Fibroblast of the conjunctiva (primary cell): ENCODE measurements at places on chromosomes 6 and 20.

- peak; percentile 40 for DNase-seq
Measured at GRCh38 chr6:797479-798077, 104.6 kb upstream of the EXOC2 start.

- DNase-seq, result no peak
Measured at GRCh38 chr6:158825951-158826306, 6.8 kb upstream of the EZR start.

- DNase-seq, result no peak
Measured at GRCh38 chr20:35619196-35620095, 3.8 kb downstream of the SPAG4 start.

DNA sequence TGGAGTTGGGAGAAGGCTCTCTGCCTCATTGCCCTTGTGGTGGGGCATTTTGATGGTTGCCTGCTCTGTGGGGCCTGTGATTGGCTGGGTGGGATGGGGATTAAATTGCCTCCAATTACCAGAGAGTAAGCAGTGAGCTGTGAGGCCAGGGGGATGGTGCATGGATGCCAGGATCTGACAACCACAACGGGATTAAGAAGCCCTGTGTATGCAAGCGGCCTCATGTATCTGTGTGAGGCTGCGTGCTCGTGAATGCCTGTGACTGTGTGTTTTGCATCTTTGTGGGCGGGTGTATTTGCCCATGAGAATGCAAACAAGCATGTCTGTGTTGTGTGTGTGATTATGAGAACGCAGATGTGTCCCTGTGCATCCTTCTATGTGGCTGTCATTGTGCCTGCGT is 46.1 kb downstream of the CD40 start:
- no peak for DNase-seq

GRCh38 chr6:29834564-29835436 is 7.2 kb downstream of the HLA-G start:
- no peak for DNase-seq

- no peak for DNase-seq
Measured at GRCh38 chr6:34152806-34153520, 7.1 kb upstream of the GRM4 start.

DNA sequence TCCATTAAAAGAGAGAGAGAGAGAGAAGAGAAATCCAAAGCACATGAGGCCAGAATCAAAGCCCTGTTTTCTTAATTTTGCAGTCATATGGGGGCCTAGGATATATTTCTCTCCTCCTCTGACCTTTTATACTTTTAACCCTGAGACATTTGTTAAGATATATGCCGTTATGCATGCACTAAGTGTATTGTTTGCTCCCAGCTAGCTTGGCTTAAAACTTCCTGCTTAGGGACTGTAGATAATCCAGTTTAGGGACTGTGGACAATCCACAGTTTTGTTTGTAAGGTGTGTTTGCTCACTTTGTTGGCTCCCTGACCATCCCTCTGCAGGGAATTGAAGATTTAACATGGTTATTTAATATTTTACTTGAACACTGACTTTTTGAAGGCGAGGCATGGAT is 166.3 kb upstream of the TSHZ2 start:
- DNase-seq, result no peak

- no peak for DNase-seq
Measured at GRCh38 chr6:154754152-154754551, 20.9 kb downstream of the SCAF8 start.

DNA sequence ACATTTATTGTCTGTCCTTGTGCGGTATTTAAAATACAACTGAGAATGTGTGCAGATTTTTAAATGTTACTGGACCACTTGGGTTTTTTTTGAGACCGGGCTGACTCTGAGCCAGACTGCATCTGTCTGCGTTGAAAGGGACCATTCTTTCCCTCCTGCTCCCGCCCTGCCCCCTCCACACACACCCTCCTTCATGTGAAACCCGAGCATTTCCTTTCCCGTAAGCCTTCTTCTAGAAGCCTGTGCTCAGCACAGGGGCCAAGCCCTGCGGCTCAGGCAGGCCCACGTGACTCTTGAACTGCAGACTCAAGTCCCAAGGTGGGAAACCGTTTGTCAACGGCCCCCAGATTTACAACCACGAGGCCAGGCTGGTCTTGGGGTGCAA is 82.7 kb upstream of the FOXC1 start:
- peak; percentile 44 for DNase-seq

DNA sequence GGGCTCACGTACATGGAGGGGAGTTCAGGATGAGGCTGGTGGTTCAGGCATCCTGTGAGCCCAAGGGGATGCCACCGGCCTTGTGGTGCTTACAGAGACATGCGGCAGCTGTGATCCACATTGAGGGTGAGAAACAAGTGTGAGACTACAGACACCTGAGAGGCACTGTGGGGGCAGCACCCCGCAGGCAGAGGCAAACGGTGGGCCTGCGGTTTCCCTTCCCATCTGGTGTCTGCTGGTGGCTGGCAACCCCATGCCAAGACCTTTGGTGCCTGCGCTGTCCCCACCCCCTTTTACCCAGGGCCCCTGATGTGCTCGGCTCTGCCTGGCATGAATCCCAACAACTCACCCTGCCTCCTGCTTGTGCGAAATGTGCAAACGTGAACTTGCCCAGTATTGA is 42.0 kb downstream of the ERMARD start:
- DNase-seq, result no peak

DNA sequence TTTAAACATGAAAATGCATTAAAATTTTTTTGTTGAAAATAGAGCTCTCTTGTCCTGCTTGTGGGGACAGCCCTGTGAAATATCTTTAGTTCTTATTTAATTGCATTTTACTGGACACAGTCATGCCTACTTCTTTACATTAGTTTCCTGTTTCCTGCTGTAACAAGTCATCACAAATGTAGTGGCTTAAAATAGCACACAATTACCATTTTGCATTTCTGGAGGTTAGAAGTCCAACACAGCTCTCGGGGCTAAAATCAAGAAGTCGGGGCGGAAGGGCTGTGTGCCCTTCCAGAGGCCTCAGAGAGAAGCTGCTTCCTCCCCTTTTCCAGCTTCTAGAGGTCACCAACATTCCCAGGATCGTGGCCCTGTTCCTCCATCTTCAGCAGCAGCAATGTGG is 29.4 kb downstream of the PNLDC1 start:
- DNase-seq, result no peak

GRCh38 chr6:101290346-101290745 is 103.2 kb upstream of the GRIK2 start:
- DNase-seq, result no peak

GRCh38 chr20:25327521-25328235 is 63.0 kb downstream of the ABHD12 start:
- no peak for DNase-seq

GRCh38 chr6:158793432-158793831 is 25.7 kb downstream of the EZR start:
- DNase-seq, result peak; percentile 24

DNA sequence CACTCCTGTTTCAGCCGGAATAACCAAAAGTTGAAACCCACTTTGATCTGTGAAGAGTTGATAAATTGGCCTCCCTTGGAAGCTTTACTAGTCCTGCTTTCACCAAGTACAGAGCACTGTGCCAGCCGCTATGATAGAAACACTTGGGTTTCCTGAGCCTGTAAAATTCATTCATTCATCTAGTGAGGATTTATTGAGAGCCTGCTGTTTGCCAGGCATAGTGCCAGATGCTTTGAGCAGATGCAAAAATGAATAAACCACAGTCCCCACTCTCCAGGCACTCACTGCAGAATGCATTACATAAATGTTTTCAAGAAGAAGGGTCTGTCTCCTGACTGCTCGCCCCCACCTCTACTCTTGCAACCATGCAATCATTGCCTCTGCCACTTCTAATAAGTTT is 25.3 kb upstream of the TMEM217 start:
- no peak for DNase-seq

GRCh38 chr6:113634352-113635163 is 222.6 kb upstream of the MARCKS start:
- DNase-seq, result no peak

DNA sequence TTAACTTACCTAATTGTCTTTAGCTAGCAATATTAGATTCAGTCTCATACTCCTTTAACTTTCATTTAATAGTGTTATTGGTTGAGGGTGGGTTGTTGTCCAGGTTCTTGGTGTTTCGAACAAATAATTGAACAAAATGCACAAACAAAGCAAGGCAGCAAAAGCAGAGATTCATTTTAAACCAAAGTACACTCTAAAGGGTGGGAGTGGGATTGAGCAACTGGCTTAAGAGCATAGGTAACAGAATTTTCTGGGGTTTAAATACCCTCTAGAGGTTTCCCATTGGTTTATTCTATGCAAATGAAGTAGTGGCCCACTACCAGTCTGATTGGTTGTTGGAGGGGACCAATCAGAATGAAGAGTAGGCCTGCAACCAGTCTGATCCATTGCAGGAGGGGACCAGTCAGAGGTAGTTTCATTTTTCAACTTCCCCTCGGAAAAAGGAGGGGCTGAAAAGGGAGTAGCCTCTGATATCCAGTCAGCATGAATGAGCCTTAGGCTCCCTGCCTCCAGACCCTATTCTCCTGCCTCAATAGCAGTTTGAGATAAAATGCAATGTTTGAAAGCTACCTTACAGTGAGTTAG is 26.3 kb upstream of the RAB23 start:
- DNase-seq, result no peak

- DNase-seq, result no peak
Measured at GRCh38 chr20:48986899-48987298, 59.2 kb upstream of the CSE1L start.

DNA sequence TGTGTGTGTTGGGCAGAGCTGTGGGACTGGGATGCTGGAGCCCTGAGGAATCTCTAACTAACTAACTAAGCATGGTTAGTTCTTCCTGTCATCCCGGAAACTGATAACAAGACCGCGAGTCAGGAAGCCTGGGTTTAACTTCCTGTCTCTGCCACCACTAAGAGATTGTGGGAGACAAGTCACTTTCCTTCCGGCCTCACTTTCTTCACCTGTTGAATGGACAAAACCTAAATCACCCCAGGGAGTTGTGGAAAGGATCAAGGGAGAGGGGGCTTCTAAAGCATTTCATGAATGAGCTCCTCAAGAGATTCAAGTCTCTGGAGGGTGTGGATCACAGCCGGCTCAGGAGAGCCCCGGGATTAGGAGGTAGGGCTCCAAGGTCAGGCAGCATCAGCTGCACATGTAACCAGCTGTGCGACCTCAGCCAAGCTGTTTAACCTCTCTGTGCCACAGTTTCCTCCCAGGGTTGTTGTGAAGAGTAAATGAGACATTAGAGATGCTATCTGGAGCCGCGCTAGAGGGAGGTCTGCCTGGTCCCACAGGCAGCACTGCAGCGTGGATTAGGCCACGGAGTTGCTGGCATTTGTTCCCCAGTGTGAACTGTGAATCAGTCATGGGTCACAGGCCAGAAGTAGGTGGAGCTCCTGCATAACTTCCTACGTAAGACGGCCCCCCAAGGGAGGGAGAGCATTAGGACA is 105.1 kb downstream of the TOX2 start:
- peak; percentile 17 for DNase-seq

DNA sequence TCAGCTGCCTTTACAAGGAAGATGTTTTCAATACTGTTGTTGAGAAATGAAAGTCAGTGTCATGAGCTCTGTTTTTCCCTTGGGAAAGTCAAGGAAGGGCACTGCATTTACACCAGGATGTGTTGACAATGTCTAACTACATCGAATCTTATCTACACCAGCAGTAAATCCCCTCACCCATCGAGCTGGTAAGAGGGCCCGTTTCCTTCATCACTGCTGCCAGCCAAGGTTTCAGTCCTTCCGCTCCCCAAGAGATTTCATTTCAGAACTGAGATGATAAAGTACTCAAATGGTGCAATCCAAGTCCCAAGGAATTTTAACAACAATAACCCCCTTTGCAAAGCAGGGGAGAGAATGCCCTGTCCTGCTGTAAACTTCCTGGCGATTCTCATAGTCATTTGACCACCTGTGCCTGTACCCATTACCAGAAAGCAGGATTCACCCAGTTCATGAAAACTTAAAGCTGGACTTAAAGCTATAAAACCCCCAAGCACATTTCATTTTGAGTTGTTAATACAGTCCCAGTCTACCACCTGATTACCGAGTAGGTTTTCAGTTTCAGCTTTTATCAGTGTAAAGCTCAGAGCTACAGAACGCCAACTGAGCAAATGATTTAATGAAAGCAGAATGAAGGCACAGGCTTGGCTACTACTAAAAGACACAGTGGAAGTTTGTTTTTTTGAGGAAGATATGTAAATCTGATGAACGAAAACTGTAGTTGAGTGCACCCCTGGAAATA is 122.5 kb upstream of the TAB2 start:
- no peak for DNase-seq

DNA sequence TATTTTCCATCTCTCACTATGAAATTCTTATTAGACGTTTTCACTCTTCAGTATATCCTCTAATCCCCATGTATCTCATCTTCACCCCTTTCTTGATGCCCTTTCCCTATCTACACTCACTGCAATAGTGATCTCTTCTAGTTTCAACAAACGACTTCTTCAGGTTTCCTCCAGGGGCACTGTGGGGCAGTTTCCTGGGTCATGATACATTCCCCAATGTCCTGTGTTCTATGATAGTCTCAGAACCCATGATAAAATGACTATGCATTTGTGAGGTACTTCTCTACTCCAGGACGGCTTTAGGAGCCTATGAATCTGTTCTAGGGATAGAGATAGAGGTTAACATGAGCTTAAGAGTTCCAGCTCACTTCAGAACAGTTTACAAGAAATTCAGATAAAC is 183.3 kb downstream of the FOXC1 start:
- DNase-seq, result no peak

DNA sequence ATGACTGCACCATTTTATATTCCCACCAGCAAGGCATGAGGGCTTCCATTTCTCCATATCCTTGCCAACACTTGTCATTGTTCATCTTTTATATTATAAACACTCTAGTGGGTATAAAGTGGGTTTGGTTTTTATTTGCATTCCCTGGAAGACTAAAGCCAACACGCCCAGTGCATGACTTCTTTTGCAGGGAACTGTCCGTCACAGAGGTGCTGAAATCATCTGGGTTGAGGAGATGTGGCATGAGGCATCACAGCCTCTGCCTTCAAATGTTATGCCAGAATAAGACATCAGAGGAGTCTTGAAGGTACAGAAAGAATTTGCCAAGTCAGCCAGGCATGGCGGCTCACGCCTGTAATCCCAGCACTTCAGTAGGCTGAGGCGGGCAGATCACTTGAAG is 29.9 kb upstream of the FAM210B start:
- no peak for DNase-seq

DNA sequence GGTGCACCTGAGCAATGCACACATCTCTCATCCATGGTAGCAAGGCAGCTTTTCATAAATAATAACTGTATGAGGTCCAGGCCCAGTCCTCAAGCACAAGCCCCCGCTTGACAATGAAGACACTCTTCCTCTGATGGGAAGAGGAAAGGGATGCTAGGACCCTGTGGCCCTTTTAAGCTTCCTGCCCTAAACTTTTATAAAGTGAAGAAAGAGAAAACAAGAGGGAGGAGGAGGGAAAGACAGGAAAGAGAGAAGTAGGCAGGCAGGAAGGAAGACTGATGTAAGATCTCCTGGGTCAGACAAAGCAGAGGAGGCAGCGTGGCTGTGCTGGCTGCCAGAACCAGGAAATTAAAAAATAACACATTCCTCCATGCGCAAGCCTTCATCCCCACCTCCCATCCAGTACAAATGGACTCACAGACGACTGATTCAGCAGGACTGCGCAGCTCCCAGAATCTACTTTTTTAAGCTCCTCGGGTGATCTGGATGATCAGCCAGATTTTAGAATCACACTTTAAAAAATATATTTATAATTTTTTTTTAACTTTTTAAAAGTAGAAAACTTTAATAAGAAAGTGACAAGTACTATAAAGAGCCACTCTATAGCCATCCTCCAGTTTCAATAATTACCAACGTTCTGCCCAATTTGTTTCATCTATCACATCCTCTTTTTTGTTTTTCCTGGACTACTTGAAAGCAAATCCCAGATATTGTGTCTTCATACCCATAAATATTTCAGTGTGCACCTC is 16.5 kb downstream of the TNFAIP3 start:
- no peak for DNase-seq

GRCh38 chr6:119348748-119349360 is 707 bp downstream of the MAN1A1 start:
- DNase-seq, result no peak
